ENCODE measurements at places on chromosomes 7 and 10. TPM values are rescaled to one million over a fixed set of nuclear protein-coding genes. Genes with fewer than 3 reads are reported as not detected.

DNA sequence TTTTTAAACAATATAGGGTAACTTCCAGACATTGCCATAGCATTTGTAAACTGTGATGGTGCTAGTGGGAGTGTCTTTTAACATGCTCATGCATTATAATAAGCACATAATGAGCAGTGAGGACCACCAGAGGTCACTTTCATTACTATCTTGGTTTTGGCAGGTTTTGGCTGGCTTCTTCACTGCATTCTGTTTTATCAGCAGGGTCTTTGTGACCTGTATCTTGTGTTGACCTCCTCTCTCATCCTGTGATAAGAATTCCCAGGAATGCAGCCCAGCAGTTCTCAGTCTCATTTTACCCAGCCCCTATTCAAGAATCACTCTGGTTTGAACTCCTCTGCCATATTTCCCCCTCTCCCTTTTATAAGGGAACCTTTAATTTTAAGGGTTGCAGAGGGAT, 91.3 kb downstream of the ZNF467 start:
- no peaks in the 10 kb centered on the region for H3K27me3 ChIP-seq
- DNase-seq = no peak
- no peak overlapping the region for H3K4me3 ChIP-seq
- no peak overlapping the region for H3K27ac ChIP-seq
- H3K4me1 ChIP-seq = peaks cover 14% of the 10 kb centered on the region

GRCh38 chr10:7571981-7572380, 94.8 kb downstream of the ITIH5 start:
- H3K27me3 ChIP-seq = no peaks in the 10 kb centered on the region
- DNase-seq = no peak
- H3K36me3 ChIP-seq = no peaks in the 10 kb centered on the region
- no peak overlapping the region for H3K27ac ChIP-seq
- H3K4me1 ChIP-seq = no peaks in the 10 kb centered on the region

DNA sequence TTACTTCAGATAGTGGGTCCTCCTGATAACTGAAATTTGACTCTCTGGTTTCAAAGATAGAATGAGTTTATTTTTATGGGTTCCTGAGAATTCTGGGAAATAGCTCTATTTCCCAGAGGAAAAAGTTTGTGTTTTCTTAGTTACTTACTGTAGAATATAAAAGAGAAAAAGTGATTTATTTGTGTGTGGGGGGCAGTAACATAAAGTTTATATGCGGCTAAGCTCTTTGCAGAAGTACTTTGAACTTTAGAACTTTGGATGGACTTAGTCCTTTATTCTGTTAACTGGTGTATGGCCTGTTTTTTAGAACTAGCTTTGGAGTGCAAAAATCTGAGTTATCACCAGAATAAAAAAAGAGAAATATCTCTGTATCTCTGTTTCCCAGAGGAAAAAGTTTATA, 157.1 kb downstream of the BBS9 start:
- H3K36me3 ChIP-seq = no peaks in the 10 kb centered on the region
- H3K27ac ChIP-seq = no peak overlapping the region
- no peak overlapping the region for H3K4me3 ChIP-seq
- DNase-seq = no peak

GAD2 gene
- total RNA-seq = not detected

TAS2R5 gene
- 1.1 TPM for total RNA-seq

NKX6-2 gene
- 0.56 TPM for total RNA-seq

DNA sequence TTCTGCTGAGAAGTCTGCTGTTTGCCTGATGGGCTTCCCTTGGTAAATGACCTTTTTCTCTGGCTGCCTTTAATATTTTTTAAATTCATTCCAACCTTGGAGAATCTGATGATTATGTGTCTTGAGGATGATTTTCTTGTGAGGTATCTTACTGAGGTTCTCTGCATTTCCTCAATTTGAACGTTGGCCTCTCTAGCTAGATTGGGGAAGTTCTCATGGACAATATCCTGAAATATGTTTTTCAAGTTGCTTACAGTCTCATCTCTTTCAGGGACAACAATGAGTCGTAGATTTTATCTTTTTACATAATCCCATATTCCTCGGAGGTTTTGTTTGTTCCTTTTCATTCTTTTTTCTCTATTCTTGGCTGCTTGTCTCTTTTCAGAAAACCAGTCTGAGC, 208.4 kb downstream of the KIF20B start:
- DNase-seq = no peak
- H3K4me1 ChIP-seq = no peaks in the 10 kb centered on the region
- H3K27me3 ChIP-seq = no peaks in the 10 kb centered on the region

DNA sequence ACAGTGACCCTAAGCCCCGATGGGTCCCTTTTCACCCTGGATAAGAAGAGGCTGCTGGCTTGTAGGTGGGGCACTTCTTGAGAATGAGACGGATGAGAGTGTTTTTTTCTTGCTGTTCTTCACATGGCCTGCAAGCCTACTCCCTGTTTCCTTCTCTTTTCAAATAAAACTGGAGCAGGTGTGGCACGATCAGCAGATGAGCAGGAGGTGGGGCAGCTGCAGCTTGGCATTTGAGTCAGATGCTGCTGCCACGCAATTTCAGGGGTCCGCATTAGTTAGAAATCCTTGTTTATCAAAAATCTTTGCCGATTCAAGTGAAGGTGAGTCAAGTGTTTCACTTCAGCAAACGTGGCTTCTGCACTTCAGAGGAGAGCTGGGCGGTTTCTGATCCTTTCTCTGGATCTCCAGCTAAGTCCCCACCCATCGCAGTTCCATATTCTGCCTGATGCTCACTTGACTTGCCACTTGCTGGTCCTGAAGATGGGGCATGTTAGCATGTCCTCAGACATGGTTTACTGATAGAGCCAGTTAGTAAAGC, 20.8 kb downstream of the WDFY4 start:
- no peak overlapping the region for H3K4me3 ChIP-seq
- no peak for DNase-seq
- no peaks in the 10 kb centered on the region for H3K36me3 ChIP-seq
- no peaks in the 10 kb centered on the region for H3K27me3 ChIP-seq
- no peak overlapping the region for H3K27ac ChIP-seq
- peaks cover 9% of the 10 kb centered on the region for H3K4me1 ChIP-seq

DNA sequence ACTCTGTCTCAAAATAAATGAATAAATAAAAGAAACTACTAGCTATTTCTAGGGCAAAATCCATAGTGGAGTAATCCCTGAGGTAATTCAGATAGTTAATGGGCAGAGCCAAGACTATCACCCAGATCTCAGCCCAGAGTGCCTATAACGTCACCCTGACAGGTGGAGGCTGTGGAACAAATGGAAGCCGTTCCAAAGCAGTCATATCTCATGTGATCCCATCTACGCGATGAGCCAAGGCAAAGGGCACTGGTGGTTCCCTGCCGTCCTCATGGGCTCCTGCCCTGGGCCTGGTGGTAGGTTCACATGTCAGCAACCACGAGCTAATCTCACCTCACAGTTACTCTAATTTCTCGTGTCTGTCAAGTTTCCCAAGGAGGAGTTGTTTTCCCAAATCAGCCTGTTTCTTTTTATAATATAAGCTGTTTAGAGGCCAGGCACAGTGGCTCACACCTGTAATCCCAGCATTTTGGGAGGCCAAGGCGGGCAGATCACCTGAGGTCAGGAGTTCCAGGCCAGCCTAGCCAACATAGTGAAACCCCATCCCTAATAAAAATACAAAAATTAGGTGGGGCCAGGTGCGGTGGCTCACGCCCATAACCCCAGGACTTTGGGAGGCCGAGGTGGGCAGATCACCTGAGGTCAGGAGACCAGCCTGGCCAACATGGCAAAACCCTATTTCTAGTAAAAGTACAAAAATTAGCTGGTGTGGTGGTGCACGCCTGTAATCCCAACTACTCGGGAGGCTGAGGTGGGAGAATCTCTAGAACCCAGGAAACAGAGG, 22.5 kb upstream of the ASCC1 start:
- no peak overlapping the region for H3K27ac ChIP-seq
- no peak for DNase-seq
- peaks cover 19% of the 10 kb centered on the region for H3K36me3 ChIP-seq
